ENCODE measurements at places on chromosomes 4 and X.
A peak's percentile ranks its signal among the peaks of the same experiment; 100 is the strongest.

DNA sequence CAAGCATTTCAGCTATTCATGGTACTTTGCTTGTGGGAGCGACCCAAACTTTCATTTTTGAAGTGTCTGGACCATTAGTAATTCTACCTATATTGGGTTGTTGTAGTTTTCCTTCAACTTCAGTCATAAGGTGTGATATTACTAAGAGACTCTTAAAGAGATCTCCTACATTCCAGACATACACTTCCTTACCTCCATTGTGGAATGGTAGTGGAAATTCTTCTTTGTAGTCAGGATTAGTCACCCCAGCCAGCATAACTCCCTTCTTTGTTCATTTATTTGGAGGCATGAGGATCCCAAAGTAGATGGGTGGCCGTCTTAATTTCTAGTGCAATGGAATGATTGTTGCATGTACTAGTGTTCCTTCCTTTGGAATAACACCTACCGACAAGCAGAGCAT, 991.4 kb downstream of the ARAP2 start:
- no peak for DNase-seq

DNA sequence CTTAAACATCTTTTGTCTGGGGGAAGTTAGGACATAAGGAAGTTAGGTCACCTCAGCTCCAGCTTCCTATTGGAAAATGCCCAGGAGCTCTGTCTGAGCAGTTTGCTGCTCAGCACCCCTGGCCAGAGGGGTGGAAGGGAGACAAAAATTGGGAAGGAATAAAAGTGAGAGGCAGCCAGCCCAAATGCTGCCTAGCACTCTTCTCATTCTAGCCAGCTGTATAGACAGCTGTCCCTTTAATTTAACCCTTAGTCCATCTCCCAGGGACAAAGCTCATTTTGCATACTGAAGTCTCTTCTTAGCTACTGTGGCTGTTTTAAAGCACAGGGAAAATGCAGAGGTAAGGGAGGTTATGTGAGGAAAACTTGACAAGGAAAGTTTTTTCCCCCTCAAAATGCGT, 89.5 kb upstream of the CITED1 start:
- DNase-seq, result no peak

DNA sequence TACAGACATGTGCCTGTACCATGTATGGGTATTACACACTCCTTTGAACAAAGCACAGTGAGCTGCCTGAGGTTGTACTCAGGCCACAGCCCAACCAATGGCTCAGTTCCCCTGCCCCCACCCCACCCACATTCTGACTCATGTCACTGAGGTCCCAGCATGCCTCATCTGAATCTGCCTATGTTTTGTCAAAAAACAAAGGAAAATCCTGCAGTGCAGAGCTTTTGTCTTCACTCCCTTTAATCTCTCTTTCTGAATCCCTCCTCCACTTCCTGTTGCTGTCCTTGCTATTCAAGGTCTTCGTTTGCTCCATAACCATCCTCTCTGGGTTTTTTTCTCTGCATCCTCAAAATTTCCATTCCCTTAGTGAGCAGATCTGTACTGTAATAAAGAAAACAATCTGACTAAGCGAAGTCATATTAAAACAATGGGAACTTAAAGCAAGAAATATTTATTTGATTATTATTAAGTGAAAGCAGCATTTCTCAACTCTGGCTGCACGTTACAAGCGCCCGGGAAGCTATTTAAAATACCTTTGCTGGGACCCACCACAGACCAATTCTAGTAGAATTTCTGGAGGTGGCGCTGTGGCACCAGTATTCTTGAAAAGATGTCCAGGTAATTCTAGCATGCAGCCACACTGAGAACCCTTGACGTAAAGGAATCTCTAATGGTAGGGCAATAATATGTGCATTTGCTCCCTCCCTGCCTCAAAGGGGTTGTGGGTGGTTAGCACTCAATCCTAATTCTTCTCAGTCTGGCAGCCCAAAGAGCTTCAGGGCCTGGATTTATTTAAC, 8.7 kb downstream of the GUCY2F start:
- DNase-seq, result peak; percentile 1

DNA sequence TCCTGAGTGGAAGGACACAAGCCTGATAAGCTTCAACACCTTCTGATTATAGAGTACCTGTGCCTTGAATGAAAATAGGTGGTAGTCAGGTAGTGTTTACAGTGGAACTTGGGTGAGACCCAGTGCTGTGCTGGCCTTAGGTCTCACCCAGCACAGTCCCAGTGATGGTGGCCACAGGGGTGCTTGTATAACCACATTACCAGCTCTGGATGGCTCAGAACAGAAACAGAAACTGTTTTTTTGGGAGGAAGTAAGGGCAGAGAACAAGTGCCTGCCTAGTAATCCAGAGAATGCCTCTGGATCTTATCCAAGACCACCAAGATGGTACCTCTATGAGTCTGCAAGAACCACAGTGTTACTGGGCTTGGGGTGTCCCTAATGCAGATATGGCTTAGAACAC, 171.5 kb upstream of the DIPK2B start:
- DNase-seq, result no peak

- DNase-seq, result no peak
Observed at GRCh38 chrX:65751519-65751918, 84.1 kb downstream of the MSN start.

GRCh38 chrX:16251782-16252181, 84.5 kb downstream of the MAGEB17 start:
- DNase-seq, result no peak

DNA sequence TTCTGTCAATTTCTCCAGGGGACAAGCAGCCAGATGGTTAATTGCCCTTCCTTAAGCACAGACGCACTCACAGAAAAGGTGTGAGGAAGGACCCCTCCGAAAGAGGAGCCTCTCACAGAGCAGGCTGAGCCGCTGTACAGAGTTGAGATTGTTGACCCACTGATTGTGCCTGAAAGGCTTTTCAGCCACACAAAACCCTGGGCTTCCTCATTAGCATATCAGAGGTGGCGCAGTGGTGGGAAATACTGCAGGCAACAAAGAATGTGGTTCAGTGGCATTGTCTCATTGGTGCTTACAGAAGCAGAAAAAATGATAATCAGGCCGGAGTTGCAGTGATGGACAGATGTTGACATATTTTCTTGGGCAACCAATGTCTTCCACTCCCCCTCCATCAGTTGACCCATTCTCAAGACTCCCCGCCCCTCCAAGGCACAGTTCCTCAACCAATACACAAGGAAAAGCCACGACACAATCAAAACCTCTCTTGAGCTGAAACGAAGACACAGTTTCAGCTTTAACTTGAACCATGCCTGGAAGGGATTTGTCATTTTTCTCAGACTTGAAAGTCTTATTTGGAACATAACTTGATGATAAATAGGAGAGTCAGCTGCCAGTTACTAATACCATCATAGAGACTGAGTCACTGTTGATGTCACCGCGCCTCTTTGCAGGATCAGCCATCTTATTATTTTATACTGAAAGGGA, 53.1 kb downstream of the ATXN3L start:
- DNase-seq, result no peak

DNA sequence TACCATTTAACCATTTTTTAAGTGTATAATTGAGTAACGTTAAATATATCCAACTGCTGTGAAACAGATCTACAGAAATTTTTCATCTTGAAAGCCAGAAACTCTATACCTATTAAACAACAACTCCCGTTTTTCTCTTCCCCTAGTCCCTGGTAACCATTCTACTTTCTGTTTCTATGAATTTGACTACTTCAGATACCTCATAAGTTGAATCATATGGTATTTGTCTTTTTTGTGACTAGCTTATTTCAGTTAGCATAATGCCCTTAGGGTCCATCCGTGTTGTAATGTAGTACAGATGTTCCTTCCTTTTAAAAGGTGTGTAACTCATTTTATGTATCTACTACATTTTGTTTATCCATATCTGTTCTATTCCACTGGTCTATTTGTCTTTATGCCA, 48.7 kb downstream of the STAG2 start:
- DNase-seq, result no peak

DNA sequence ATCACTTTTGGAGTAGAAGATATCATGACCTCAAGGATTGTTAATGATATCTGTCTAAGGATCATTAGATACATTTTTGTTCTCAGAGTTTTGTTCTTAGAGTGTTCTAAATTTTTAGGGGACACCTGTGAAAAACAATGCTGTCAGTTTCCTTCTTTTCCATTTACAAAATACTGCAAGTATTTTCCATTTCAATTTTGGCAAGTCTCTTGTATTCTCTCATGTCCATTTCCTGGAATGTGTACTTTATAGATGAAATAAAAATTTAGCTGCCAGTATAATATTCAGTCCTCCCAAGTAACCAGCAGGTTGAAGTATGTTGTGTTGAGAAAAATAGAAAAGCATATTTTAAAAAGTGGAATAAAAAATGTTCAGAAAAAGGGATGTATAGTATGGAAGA, 117.9 kb upstream of the HPGD start:
- no peak for DNase-seq

DNA sequence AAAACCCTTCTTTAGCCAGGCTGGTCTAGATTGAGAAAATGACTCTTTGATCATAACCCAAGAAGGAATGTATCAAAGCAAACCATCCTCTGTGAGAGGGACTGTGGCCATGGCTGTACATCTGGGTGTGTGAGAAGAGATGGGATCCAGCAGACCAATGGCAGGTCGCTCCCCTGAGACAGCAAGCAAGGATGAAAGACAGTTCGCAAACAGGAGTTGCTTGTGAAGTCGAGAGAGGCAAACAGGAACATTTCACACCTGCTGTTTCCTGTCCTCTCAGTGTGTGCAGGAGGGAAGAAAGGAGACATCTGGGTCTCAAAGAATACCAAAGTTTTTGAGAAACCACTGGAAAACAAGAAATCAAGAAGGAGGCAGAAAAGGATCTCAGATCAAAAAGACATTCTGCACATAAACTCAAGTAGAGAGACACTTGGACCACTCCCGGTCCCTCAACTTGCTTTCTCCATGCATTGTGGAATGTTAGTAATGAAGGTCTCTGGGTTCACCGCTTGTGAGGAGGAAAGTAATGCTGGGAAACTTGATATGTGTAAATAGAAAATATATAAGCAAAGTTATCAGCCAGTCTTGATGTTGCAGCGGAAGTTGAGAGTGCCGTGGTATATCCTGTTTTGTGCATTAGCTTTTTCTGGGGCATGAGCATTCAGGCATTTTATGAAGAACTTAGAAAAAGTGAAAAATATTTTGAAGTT, 327.5 kb downstream of the BMPR1B start:
- no peak for DNase-seq

DNA sequence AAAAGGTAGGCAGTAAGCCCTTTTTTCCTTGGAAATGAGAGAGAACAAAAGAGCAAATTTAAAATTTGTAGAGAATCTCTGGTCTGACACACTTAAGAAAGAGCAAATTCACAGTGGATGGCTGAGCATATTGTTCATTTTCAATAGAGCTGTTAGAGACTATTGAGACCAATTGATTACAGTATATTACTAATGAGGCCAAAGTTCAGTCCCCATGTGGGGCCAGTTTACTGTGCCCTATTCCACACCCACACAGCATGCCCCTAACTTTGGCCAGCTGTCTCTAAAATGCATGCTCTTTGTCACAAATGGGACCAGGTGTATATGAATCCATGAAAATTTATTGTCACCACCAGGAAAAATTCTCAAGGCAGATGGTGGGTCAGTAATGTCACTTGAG, 470.5 kb downstream of the PCDH7 start:
- no peak for DNase-seq
